ENCODE measurements at places on chromosomes 12 and 14.

DNA sequence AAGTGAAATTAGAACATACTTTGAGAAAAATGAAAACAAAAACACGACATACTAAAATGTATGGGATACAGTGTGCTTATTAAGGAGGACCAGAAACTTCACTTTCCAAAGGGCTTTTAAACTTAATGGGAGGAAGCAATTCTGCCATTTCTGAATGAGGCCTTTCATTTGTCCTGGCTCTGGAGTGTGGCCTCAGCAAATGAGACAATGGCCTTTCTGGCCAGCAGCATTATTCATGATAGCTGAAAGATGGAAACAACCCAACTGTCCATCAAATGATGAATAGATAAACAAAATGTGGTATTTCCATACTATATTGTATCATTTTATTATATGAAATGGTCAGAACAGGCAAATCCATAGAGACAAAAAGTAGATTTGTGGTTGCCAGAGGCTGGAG, 338.6 kb downstream of the CEP128 start:
- no peak for DNase-seq

- no peak for DNase-seq
Observed at GRCh38 chr12:63875703-63876102, 31.2 kb downstream of the SRGAP1 start.

DNA sequence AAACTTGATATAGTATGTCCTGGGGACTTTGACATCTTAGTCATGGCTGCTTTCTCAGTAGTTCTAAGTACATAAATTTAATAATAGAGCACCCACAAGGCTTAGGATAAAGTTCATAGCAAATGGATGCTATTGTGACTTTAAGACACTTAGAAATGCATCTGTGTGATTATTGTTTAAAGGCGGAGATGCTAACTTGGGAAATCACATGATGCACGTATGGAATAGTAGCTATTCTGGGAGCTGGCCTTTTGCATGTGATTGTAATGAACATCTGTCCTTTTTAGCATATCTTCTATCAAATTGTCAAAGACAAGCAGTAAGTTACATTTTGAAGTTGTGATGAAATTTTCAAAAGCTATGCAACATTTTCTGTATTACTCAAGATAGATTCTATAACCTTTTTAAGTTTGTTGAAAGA, 46.7 kb upstream of the ATP2A2 start:
- DNase-seq: no peak

- DNase-seq: no peak
Observed at GRCh38 chr14:21016413-21017190, 8.3 kb downstream of the NDRG2 start.
